ENCODE measurements at places on chromosomes 11 and 22. TPM values are rescaled to one million over a fixed set of nuclear protein-coding genes. Genes with fewer than 3 reads are reported as not detected.

Gene SMARCB1
- total RNA-seq, result 70.2 TPM

Gene ROBO4
- 0.26 TPM for total RNA-seq

Gene OMP
- 1.5 TPM for total RNA-seq

Gene MOGAT2
- 0.08 TPM for total RNA-seq

Gene NDUFA6
- total RNA-seq, result 92.2 TPM

Gene LMO1
- total RNA-seq, result not detected

Gene GPR137
- total RNA-seq, result 183 TPM

Gene FGF19
- total RNA-seq, result not detected

Gene MMP8
- not detected for total RNA-seq

Gene OR8J1
- total RNA-seq, result not detected

Gene DEAF1
- 105 TPM for total RNA-seq

Gene LARGE2
- total RNA-seq, result 1.4 TPM

Gene OR52E8
- not detected for total RNA-seq

Gene SCGB1A1
- 1.1 TPM for total RNA-seq

Gene ADAMTS15
- total RNA-seq, result 39.9 TPM

Gene LMO2
- total RNA-seq, result 0.64 TPM

Gene MS4A7
- 0.23 TPM for total RNA-seq

Gene HBE1
- total RNA-seq, result 3.2 TPM

Gene SRRD
- 21.9 TPM for total RNA-seq

Gene PNPLA5
- total RNA-seq, result not detected

Data from Panc1 (cell line).